IPS-NIHi11 (cell line): ENCODE measurements at places on chromosomes 12 and 14.

DNA sequence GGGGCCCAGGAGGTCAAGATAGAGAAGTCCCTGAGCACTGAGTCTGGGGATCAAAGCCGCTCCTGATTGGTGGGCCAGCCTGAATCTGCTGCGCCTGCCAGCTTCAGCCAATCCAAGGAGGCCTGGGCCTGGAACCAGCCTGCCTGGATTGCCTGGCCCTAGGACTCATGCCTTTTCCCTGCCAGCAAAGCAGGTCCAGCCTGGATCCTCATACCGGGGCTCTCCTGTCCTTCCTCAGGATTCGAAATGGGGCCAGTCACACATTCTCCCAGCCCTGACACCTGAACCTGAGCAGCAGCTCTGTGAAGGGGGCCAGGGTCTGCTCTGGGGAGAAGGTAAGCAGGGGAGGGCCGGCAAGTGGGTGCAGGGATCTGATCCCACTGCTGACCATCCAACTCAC is 81.9 kb downstream of the NINJ2 start:
- no peak for DNase-seq

GRCh38 chr12:99131751-99132199 is 486.7 kb downstream of the APAF1 start:
- peak; percentile 64 for DNase-seq

GRCh38 chr12:69161829-69162228 is 77.5 kb upstream of the CPSF6 start:
- DNase-seq, result no peak

GRCh38 chr12:19573866-19574265 is 134.6 kb downstream of the AEBP2 start:
- DNase-seq, result no peak

DNA sequence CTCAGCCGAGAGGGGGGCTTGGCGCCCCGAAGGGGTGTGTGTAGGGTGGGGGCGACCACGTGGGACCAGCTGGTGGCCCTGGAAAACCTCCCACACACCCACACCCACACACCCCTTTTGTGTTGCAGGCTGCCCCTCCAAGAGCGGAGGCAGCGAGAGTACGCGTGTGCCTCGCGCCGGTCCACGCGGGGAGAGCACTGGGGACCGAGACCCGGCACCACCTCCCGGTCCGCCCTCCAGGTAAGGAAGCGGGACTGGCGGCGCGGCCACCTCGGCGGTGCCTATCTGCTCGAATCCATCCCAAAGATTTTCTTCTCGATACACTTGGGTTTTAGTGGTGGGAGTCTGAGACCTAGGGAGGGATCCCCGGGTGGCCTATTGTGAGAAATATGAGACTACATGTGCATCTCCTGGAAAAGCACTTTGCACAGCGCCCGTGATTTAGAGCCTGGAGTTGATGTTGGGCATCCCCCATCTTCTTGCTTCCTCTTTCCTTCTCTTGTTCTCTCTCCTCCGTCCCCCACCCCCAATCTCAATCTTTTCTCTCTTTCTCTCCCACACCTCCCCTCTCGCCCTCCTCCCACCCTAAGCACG is 393 bp downstream of the SYT1 start:
- DNase-seq, result peak; percentile 41

- no peak for DNase-seq
Observed at GRCh38 chr12:113469224-113469948, 2.3 kb downstream of the LHX5 start.

DNA sequence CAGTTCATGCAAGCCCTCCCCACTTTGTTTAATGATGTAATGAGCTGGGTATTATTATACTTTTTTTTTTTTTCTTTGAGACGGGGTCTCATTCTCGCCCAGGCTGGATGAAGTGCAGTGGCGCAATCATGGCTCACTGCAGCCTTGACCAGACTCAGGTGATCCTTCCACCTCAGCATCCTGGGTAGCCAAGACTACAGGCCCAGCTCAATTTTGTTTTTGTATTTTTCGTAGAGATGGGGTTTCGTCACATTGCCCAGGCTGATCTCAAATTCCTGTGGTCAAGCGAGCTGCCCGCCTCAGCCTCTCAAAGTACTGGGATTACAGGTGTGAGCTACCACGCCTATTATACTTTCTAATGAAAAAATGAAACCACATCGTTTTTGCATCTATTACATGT is 4.5 kb upstream of the DCAF11 start:
- no peak for DNase-seq

DNA sequence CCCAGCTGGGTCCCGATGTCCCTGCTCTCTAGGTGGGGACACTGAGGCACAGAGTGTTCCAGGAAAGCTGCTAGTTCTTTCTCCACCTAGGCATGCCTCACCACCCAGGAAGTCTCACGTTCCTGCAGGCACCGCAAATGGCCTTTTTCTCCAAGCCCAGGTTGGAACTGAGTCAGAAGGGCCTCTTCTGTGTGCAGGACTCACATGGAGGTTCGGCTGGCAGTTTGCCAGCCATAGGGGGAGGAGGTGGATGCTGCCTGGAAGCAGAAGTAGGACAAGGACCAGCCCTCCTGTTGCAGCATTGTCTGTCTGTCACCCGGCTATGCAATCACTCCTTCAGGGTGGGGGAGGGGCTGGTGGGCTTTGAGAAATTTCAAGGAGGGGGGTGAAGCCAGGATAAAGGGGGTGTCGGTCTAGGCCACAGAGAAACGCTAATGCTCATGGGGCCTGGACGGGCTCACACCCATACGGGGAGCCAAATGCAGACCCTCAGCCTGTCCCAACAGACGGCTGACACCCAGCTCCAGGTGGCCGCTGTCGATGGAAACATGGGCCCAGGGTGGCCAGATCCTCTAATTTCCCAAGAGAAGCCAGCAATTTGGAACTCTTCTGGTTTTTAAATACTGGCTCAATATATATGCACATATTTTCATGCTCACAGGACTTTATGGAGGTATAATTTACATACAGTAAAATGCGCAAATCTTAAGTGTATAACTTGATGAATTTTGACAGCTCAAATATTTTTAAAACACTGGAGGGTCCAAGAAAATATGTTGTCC is 120.5 kb downstream of the PHETA1 start:
- DNase-seq, result no peak

DNA sequence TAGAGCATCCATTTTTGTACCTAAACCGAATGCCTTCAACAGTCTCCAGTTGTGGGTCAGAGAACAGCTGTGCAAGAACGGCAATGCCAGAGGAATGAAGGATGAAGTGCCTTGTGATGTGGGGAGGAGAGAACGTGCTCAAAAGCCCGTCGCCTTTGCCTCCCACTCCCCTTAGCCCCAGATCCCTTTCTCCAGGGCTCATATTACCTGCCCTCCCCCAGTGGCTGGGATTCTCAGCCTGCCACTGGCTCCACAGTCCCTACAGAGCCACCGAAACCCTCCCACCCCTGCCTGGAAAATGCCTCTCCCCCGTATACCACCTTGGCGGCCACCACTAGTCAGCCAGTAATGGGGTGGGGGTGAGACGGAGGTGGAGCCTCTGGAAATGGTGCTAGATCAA is 158.5 kb downstream of the ZFP36L1 start:
- DNase-seq, result peak; percentile 42

DNA sequence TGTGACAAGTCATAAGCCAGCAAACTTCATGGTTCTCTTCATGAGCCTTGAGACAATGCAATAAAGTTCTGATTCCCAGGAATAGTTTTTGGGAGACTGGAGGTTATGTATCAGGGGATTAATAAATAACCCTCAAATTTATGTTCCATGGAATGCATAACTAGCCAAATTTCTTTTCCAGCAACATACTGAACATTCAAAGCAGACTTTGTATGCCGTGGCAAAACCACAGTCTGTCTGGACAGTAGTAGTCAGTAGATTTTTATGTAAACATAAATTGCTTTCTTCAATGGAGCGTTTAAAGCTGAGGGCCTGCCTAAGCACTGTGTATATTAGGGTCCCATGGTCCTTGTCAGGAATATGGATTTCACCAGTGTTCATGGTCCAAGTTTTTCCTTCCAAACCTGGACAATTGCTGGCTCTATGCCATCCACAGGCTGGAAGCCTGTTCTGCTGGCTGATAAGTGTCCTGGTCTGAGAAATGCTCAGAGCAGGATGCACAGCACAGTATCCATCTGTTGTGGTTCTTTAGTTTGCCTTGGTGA is 144.9 kb downstream of the SRGAP1 start:
- DNase-seq, result no peak

- no peak for DNase-seq
Observed at GRCh38 chr14:88044776-88045446, 40.0 kb downstream of the GPR65 start.
